ENCODE measurements at places on chromosomes 3 and 15.

DNA sequence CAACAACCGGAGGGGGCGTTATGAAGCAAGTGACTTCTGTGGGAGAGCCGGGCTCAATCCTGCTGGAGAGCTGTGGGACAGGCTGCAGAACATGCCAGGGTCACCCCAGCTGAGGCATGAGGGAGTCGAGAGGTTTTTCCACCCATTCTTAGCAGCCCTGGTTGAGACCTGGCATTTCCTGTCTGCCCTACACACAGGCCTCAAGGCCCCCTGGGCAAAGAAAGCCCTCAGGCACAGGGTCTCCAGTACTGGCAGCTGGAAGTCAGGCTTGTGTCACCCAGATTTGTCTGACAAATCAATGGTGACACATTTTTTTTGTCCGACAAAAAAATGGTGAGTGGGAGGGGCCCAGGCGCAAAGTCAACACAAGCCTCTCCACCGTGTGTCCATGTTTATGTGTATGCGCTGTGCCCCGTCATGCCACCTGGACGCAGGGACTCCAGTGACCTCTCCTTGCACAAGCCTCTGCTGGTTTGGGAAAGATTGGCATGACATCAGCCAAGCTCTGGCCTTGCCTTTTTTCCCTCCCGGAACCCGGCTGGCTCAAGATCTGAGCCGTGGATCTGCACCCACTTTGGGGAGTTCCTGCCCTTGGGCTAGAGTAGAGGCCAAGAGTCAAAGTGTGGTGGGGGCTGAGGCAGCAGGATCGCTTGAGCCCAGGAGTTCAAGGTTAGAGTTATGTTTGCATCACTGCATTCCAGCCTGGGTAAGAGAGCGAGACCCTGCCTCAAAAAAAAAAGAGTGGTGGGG, 20.8 kb upstream of the ALAS1 start:
- no peak for DNase-seq

DNA sequence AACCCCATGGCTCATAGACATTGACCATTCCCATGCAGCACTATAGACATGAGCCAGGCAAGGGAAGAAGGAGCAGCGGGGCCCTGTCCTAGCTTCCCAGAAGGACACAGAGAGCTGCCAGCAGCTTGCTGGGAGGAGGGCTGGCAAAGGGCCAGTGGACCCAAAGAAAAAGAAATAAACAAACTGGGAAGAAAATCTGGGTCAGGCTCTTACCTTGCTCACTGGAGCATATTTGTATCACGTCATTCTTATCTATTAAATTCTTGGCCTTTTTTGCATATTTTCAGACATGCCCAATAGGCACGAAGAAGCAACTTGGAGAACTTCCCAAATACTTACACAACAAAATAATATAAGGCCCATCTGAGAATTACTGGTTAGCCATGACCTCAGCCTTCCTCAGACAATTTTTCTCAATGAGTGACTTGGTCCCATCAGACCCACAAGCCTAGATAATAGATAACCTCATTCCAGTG, 28.4 kb downstream of the RASGRP1 start:
- DNase-seq, result peak; percentile 100

DNA sequence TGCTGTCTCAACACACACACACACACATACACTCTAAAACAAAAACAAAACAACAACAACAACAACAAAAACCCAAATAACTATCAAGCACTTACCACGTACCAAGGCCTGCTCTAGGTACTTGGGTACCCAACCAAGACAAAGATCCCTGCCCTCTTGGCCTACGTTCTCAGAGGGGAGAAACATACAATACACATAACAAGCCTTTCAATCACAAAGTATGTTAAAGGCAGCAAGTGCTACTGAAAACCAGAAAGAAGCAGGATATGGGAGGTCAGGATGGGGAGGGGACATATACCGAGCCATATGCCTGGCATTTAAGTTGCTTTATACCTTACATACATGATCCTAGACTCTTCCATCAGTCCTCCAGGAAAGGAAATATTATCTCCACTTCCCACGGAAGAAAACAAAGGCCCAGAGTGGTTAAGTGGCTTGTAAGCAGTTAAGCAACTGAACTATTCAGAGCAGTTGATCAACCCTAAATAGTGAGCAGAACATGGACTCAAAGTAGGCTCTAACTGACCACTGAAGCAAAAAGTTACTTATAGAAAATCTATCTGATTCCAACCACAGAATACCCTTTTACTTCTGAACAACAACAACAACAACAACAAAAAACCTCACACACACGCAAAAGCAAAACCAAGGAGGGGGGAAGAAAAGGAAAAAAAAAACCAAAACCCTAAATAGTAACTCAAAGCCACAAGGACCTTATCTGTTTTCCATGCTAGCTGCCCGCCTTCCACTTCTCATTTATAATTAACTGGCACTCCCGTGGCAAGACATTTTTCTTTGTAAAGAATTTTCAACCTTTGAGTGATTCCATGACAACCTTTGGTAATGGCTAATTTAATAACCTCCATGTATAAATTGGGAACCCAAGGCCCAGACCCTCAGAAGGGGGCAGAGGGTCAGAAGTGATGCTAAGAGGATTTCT, 21.0 kb downstream of the PRICKLE2 start:
- peak; percentile 16 for DNase-seq

- DNase-seq, result no peak
Observed at GRCh38 chr3:67305160-67305559, 307.1 kb downstream of the KBTBD8 start.

GRCh38 chr15:29568840-29569532, 253.3 kb downstream of the TJP1 start:
- peak; percentile 80 for DNase-seq

GRCh38 chr15:59339252-59339672, 33.4 kb downstream of the MYO1E start:
- DNase-seq, result no peak

- DNase-seq, result no peak
Observed at GRCh38 chr3:51378726-51379125, 6.4 kb upstream of the MANF start.

DNA sequence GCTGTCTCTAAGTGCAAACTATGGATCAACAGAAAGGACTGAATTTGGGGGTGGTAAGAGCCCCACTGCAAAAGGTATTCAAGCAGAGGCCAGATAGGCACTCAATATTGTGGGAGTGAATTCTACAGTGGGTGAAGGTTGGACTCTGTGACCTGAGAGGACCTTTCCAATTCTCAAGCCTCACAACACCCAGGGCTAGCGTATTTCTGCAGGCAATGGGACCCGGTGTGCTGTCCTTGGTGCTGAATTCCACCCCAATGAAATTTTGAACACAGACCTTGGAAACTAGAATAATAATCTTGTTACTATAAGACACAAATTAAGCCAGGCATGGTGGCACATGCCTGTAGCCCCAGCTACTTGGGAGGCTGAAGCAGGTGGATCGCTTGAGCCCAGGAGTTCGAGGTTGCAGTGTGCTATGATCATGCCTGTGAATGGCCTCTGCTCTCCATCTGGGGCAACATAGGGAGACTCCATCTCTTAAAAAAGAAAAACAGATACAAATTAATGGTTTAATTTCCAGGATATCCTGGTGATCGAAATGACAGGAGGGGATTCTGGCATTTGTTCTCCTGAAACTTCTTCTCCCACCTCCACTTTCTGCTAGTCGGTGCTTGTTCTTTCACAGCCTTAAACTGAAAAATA, 135.4 kb downstream of the RAB11A start:
- no peak for DNase-seq

GRCh38 chr3:121758727-121759450, 9.3 kb upstream of the GOLGB1 start:
- no peak for DNase-seq

DNA sequence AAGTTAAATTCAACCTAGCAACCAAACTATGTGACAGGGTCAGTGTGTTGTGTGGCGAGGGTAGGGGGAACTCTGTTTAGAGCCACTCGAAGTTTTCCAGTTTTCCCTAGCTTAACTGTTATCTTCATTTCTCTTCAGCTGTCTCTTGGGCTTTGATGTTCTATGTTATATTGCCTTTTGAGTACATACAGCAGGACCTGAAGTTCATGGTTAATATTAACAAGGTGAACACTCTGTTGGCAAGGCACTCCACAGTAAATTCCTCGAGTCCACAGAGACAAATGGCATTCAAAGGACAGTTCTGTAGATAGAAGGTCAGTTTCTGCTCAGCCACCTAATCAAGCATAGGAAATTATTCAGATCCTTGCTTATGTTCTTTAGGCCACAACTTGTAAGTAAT, 147.9 kb upstream of the DPH6 start:
- DNase-seq, result peak; percentile 44

- DNase-seq, result peak; percentile 34
Observed at GRCh38 chr15:33021806-33022389, 172.6 kb downstream of the FMN1 start.

DNA sequence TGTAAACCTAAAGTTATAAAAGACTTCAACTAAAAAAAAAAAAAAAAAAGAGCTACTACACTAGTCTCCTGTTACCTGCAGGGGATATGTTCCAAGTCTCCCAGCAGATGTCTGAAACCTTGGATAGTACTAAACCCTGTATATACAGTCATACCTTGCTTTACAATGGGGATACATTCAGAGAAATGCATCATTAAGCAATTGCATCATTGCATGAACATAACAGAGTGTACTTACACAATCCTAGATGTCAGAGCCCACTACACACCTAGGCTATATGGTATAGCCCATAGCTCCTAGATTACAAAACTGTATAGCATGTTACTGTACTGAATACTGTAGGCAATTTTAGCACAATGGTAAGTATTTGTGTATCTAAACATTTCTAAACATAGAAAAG, 119.1 kb downstream of the GMPS start:
- no peak for DNase-seq

GRCh38 chr15:71008250-71008870, 106.9 kb upstream of the THSD4 start:
- no peak for DNase-seq

- DNase-seq, result no peak
Observed at GRCh38 chr3:21502656-21503055, 248.4 kb downstream of the ZNF385D start.

GRCh38 chr15:26084771-26085170, 221.6 kb upstream of the ATP10A start:
- no peak for DNase-seq

GRCh38 chr3:107951126-107951525, 139.7 kb downstream of the CD47 start:
- no peak for DNase-seq

GRCh38 chr3:41223691-41224090, 24.4 kb downstream of the CTNNB1 start:
- DNase-seq, result no peak

GRCh38 chr3:185555101-185555501, 2.7 kb upstream of the LIPH start:
- DNase-seq, result no peak

Data from kidney glomerular epithelial cell (primary cell).